ENCODE measurements at places on chromosomes 11 and 22.
A peak's percentile ranks its signal among the peaks of the same experiment; 100 is the strongest.

GRCh38 chr11:73875380-73875779, 1.3 kb downstream of the COA4 start:
- peak overlapping the region; percentile 94 for H3K4me3 ChIP-seq
- peak overlapping the region; percentile 99 for H3K27ac ChIP-seq
- H3K27me3 ChIP-seq: no peaks in the 10 kb centered on the region
- peaks cover 43% of the 10 kb centered on the region for H3K4me1 ChIP-seq
- H3K36me3 ChIP-seq: peaks cover 38% of the 10 kb centered on the region

DNA sequence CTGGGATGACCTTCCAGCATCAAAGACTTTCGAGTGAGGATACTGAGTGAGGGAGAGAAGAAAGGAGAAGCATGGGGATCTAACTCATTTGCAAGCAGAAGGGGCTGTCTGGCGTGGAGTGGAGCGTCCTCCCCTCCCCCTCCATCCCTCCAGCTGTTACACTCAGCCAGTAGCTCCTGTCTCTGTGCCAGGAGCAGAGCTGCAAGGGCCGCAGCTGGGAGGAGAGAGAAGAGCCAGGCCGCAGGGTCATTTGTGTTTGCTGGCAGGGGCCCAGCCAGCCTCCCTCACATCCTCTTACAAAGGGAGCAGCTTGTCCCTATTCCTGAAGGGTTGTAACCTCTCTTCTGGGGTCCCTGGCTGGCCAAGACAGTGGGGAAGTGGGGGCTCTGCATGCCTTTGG, 57.9 kb downstream of the NECTIN1 start:
- H3K27me3 ChIP-seq: peaks cover 16% of the 10 kb centered on the region
- H3K36me3 ChIP-seq: no peaks in the 10 kb centered on the region
- no peak overlapping the region for H3K27ac ChIP-seq
- H3K4me1 ChIP-seq: peaks cover 6% of the 10 kb centered on the region
- DNase-seq: no peak

- H3K27ac ChIP-seq: peak overlapping the region; percentile 74
- peaks cover 36% of the 10 kb centered on the region for H3K27me3 ChIP-seq
- H3K36me3 ChIP-seq: no peaks in the 10 kb centered on the region
These were observed 2.2 kb downstream of the APOA1 start for GRCh38 chr11:116835042-116835772.

DNA sequence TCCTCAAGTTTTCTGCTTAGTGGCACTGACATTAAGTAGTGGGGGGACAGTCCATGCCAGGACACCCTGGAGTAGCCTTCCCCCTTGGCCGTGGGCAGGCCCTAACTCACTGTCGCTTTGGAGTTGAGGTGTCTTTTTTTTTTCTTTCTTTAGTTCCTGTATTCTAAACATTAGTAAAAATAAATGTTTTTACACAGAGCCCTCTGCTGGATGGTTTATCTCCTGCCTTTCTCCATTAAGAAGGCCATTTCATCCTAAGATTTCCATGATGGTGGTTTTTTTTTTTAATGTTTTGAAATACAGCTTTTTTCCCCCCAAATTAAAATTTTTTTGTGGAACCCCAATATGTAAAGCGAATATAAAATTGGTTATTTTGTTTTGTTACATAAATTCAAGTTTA, 1.8 kb upstream of the TIGD3 start:
- H3K4me3 ChIP-seq: no peak overlapping the region
- H3K36me3 ChIP-seq: peaks cover 21% of the 10 kb centered on the region
- H3K4me1 ChIP-seq: peaks cover 15% of the 10 kb centered on the region

DNA sequence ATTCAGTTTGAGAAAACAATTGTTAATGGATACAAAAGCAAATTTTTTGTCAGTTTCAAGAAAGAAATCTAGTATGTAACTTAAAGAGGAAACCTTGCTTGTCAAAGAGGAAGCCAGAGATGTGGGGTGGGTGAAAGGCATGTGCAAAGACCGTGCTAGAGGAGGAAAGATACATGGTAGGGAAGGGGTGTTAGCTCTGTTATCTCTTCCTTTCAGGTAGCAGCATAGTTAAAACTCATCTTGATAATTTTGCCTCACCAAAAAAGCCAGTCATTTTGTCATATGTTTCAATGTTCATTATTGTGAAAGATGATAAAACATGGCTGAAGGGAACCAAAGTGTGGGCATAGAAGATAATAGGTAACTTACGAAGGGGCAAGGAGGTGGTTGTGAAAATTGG, 2.6 kb upstream of the MS4A2 start:
- H3K4me1 ChIP-seq: no peaks in the 10 kb centered on the region
- no peaks in the 10 kb centered on the region for H3K36me3 ChIP-seq
- DNase-seq: no peak
- H3K4me3 ChIP-seq: no peak overlapping the region
- H3K27me3 ChIP-seq: no peaks in the 10 kb centered on the region
- no peak overlapping the region for H3K27ac ChIP-seq

- H3K4me3 ChIP-seq: no peak overlapping the region
- no peaks in the 10 kb centered on the region for H3K27me3 ChIP-seq
- DNase-seq: no peak
- H3K27ac ChIP-seq: peak overlapping the region; percentile 82
- H3K4me1 ChIP-seq: peaks cover 78% of the 10 kb centered on the region
These were observed 27.3 kb downstream of the PTPRJ start for GRCh38 chr11:48007677-48008076.

DNA sequence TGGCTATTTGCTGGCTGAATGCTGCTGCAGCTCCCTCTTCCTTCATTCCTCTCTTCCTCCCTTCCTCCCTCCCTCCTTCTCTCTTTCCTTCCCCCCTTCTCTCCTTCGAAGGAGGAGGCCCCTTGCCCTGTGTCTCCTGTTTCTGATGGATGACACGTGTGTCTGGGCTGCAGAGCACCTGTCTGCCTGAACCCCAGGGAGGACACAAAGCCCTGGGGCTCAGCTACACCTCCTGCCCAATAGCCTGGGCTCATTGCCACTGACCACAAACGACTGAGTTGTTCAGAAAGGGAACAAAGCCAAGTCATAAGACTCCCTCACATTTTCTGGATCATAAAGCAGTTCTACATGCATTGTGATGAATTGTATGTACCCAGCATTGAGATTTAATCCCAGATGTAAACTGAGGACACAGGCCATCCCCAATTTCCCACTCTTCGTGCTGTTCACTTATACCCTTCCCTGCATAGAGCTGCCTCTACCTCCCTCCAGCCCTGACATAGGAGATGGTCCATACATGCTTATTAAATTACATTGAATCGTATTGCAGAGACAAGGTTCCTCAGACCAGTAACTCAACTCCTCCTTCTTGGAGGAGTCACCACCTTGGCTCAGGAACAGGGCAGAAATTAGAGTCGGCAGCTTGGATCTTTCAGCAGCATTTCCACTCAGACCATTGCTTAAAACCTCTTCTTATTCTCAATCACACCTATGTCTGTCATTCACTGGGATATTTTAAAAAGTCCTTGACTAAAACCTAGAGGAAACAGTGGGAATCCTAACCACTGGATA, 1.2 kb downstream of the CSRP3 start:
- no peak overlapping the region for H3K4me3 ChIP-seq
- no peaks in the 10 kb centered on the region for H3K36me3 ChIP-seq
- no peak for DNase-seq
- peaks cover 23% of the 10 kb centered on the region for H3K27me3 ChIP-seq
- no peak overlapping the region for H3K27ac ChIP-seq
- no peaks in the 10 kb centered on the region for H3K4me1 ChIP-seq

- H3K36me3 ChIP-seq: no peaks in the 10 kb centered on the region
- no peaks in the 10 kb centered on the region for H3K4me1 ChIP-seq
- H3K27me3 ChIP-seq: peaks cover 3% of the 10 kb centered on the region
- no peak overlapping the region for H3K4me3 ChIP-seq
- DNase-seq: no peak
These were observed 38.2 kb downstream of the CCDC83 start for GRCh38 chr11:85893395-85893794.

GRCh38 chr22:29374401-29374800, 14.0 kb downstream of the AP1B1 start:
- no peaks in the 10 kb centered on the region for H3K27me3 ChIP-seq
- H3K36me3 ChIP-seq: peaks cover 33% of the 10 kb centered on the region
- H3K4me3 ChIP-seq: no peak overlapping the region
- peak overlapping the region; percentile 55 for H3K27ac ChIP-seq

DNA sequence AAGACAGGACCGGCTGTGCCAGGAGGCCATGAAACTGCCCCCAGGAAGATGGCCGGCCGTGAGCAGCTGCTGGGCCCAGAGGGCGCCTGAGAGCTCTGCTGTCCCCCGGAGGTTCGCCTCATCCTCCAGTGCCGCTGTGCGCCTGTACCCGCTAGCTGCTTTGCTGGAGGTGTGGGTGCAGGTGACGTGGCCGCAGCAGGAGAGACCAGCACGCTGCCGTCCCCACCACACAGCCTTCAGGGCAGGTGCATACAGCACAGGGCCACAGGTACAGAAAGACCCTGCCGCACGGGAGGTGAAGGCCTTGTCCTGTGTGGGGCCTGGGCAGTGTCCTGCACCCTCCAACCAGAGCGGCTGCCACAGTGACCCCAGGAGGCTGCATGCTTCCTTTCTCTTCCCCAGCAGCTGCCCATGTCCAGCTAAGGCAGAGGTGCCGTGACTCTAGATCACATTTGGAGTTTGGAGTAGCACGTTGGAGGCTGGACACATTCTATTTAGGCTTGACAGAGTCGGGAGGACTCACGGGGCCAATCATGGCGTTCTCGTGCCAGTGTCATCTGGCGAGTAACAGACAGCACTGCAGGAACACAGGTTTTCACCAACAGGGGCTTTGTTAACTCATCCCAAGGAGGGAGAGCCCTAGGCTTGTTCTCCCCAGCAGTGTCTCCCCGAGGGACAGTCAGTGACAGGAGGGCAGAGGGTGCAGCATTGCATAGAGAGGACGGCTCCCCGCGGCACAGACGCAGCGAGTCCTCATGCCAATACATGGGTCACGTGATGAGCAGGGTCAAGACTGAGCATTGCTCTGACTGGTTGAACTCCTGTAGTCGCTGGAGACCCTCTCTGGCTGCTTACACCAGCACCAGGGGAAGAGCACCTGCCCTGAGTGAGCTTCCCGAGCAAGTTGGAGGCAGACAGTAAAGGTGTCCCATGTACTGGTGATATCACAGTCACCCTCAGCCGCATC, 18.7 kb upstream of the PANX2 start:
- no peak overlapping the region for H3K27ac ChIP-seq
- H3K4me1 ChIP-seq: no peaks in the 10 kb centered on the region
- peaks cover 36% of the 10 kb centered on the region for H3K27me3 ChIP-seq
- no peak for DNase-seq

Measured in activated naive CD4-positive, alpha-beta T cell treated with anti-CD3 and anti-CD28 coated beads, Interleukin-2, amount 10 ng/mL, durations not matched to agents 7 days and 5 days (primary cell).